ENCODE measurements at places on chromosomes 3 and 15.

- no peak for DNase-seq
Observed at GRCh38 chr15:31329640-31330010, 3.0 kb downstream of the KLF13 start.

- DNase-seq = no peak
Observed at GRCh38 chr3:10228248-10228950, 19.9 kb upstream of the TATDN2 start.

DNA sequence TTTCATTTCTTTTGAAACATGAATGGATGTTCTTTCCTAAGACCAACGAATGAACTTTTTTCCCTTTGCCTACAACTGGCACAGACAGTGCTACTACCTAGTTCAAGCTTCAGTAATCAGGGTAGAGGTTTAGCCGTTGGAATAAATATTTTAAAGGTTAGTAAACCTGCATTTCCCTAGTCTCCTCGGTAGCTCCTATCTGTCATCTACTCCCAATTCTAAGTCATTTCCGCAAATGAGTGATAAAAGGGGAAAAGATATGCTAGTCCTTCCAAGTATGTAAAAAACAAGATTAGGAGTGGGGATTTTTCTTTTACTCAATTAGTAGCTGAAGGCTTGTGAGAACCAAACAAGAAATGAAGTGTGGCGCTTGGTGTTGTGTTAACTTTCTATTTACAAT is 15.2 kb downstream of the SLTM start:
- DNase-seq = no peak

- DNase-seq = peak; percentile 67
Observed at GRCh38 chr15:57319919-57320560, 56.3 kb upstream of the CGNL1 start.

GRCh38 chr15:53671545-53671944 is 87.9 kb downstream of the WDR72 start:
- DNase-seq = no peak

DNA sequence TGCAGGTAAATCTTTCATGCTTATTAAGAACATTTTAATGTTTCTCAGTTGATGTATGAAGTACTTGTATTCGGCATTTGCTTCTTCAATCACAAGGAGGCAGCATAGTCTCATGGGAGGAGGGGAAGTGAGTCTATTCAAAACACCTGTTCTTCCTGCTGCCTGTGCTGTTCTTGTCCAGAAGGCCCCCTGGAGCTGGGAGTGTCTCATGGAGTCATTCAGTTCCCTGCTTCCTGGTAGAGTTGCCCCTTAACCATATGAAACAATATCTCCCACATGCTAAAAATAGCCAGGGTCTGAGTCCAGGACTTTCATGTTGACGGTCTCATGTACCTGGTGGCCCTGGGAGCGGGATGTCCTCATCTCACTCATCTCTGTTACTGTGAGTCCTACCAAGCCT is 15.5 kb upstream of the PPP1R2 start:
- peak; percentile 87 for DNase-seq

- DNase-seq = no peak
Observed at GRCh38 chr15:58190419-58190818, 52.2 kb downstream of the AQP9 start.

GRCh38 chr3:117751651-117752050 is 1042.1 kb downstream of the TUSC7 start:
- no peak for DNase-seq

- DNase-seq = no peak
Observed at GRCh38 chr3:171056528-171056927, 30.0 kb upstream of the SLC2A2 start.

DNA sequence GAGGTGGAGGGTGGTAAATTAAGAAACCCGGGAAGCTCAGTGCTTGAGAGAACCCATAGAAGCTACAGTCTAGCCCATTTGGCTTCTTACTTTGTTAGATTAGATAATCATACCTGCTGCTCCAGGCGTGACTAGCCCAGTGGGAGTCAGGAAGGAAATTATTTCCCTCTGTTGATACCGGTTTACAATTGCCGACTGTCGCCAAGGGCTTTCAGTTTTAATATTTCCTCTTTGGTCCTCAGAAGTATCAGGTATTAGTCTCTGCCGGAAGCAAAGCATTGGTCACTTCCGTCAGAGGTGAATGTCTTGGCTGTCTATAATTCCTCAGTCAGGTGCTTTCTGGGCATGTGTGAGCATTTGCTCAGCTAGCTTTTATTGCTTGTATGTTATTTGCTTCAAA is 75.2 kb downstream of the LPP start:
- DNase-seq = no peak

DNA sequence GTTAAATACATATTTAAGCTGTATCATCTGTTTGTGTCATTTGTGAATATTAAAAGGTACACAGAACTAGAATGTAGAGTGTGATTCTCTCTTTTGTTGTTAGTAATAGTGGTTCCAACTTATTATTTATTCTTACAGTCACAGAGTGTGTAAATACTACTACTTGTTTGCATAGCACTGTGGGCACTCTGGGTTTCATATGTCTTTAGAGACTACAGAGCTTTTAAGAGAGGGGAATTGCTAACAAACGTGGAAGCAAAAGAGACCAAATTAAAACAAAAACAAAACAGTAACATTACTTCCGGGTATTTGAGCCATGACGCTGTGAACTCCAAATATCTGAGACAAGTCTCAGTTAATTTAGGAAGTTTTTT is 828.0 kb upstream of the DPPA4 start:
- no peak for DNase-seq

- no peak for DNase-seq
Observed at GRCh38 chr3:183545708-183546107, 9.8 kb downstream of the KLHL6 start.
